ENCODE measurements at places on chromosomes 2 and 18.

GRCh38 chr18:34767601-34768027 is 57.5 kb downstream of the DTNA start:
- peak; percentile 87 for DNase-seq

DNA sequence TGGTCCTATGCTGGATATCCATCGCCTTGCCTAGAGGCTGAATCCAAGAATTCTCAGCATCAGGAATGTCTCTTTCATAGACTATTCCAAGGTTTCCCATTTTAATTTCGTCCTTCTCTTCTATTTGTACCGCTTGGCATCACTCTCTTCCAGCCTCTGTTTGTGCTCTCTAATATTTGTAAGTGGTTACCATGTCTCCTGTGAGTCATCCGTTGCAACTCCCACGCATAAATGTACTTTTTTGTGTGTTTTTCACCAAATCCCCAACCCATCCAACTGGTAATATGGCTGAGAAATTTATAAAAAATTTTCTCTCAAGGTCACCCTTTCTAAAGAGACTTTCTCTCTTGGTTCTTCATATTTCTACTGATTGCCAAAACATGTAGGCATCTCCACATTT is 21.8 kb downstream of the COLEC12 start:
- peak; percentile 82 for DNase-seq

GRCh38 chr2:200021449-200022114 is 66.2 kb downstream of the MAIP1 start:
- no peak for DNase-seq

DNA sequence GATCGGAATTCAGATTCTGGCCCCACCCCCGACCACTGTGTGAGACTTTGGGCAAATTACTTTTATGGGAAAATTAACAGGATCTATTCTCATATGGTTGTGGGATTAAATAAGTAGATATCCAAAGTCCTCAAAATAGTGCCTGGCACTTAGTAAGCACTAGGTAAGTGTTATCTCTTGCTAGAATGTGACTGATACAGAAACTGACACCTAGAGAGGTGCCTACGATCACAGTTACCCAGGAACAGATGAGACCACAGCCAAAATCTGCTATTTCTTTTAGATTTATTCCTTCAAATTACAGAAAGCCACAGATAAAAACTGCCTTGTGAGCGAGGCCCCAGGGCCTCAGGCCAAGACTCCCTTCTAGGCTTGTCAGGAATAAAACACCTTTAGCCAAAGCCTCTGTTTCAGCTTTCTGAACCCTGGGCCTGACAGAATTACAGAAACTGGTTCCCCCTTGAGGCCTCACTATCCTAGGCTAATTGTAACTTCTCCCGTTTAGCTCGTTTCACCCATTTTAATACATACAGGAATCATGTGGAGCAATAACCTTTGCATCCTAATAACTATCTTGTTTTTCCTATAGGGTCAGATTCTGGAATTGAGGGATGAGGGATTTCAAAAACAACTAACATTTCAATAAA is 22.3 kb upstream of the CHMP1B start:
- no peak for DNase-seq

- DNase-seq = peak; percentile 96
Measured at GRCh38 chr18:3603421-3604234, 153.7 kb downstream of the TGIF1 start.

DNA sequence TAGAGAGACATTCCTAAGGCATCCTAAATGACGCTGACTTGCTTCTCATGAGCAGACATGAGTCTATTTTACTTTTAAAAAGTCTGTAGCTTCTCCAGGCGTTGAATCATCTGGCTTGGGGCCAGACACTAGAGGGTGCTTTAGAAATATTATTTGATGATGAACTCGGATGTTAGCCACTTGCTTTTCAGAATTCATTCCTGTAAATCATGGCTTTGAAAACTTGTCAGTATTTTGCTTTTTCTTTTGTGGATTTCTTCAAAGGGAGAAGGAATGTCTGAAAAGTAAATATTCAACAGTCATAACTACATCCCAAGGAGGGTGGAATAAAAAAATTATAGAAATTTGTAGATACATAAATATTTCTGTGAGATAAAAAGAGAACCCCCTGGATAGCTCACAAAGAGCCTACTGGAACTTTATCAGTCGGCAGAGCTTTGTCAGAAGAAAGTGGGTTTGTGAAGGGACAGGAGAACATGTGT is 370.8 kb downstream of the OSR1 start:
- DNase-seq = peak; percentile 96

DNA sequence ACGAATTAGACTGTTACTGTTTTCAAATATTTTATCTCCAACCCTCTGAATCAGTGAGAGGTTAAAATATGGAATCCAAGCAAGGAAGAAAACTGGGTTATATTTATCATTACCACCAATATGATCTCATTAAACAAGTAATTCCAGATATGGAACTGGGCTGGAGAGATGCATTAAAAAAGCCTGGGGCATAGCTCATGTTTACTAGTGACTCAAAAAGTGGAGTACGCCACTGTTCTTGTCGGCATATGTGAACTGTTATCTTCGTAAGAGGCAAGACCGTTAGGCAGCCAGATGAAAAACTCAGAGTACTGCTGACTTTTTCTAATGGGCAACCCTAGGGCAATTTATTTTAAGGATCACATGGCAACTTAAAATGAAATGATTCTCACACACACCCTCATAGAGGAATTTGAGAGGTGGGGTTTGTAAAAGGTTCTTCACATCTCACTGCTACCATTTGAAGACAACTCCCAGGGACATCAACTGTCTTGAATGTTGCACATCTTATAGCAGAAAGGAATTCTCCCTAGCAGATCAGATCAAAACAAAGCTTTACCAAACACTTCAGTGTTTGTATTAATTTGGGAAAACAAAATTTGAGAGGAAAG is 105.2 kb upstream of the TFCP2L1 start:
- no peak for DNase-seq

- no peak for DNase-seq
Measured at GRCh38 chr2:237043866-237044265, 41.8 kb upstream of the COPS8 start.

- peak; percentile 85 for DNase-seq
Measured at GRCh38 chr2:221097568-221097915, 474.6 kb downstream of the EPHA4 start.

DNA sequence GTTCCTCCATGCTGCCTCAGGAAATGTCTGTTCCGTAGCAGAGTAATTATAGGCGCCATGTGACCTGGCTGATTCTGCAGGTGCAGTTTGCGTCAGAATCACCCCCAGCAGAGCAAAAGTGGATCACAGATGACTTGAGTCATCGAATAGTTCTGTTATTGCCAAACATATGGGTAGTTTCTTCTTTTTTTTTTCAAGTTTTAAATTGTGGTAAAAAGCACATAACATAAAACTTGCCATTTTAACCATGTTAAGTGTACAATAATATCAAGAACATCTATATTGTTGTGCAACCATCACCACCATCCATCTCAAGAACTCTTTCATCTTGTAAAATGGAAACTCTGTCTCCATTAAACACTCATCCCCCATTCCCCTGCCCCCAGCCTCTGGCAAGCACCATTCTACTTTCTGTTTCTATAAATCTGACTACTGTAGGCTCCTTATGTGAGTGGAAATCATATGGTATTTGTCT is 177.7 kb upstream of the TWIST2 start:
- no peak for DNase-seq

GRCh38 chr2:53701221-53701620 is 66.4 kb upstream of the CHAC2 start:
- DNase-seq = no peak

All from LHCN-M2 (cell line).